ENCODE measurements at places on chromosomes 12 and 14.

DNA sequence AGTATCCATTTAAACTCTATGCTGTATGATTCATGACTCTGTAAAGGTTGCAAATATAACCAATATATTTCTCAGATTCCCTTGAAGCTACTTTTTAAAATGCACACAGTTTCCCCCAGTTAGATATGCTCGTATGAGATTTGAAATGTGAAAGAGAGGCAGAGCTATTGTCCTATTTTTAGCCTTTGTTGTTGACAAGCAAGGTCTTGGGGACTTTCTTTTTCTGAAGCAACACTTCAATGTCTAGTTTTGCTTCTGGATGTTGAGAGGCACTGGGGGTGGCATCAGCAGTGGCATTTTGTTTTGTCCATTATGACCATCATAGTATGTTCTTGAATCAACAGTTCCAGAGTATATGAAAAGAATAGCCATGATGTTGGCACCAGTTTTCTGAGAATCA lies 63.4 kb downstream of the ASCL1 start:
- no peak for DNase-seq

DNA sequence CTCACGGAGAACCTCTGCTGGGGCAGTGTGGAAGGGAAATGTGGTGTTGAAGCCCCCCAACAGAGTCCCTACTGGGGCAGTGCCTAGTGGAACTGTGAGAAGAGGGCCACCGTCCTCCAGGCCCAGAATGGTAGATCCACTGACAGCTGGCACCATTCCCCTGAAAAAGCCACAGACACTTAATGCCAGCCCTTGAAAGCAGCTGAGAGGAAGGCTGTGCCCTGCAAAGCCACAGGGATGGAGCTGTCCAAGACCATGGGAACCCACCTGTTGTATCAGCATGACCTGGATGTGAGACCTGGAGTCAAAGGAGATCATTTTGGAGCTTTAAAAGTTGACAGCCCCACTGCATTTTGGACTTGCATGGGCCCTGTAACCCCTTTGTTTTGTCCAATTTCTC lies 363.5 kb upstream of the PRICKLE1 start:
- DNase-seq = no peak

- no peak for DNase-seq
These were observed 323.3 kb upstream of the E2F7 start for GRCh38 chr12:77388445-77389265.

DNA sequence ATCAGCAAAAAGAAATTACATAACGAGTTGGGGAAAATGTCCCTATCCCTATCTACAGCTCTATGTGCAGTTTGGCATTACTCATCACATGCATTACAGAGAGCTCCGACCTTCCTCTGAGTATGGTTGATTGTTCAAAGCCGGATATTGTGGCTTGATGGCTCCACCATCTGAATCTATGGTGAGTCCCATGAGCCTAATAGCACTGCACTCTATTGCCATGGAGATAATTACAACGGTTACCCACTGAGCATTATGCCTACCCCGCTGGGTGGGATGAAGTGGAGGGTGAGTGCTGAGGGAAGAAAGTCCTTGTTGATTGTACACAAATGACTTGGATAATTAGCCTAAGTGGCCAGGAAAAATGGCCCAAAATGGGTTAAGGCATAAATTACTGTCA lies 800.5 kb downstream of the NRXN3 start:
- no peak for DNase-seq

DNA sequence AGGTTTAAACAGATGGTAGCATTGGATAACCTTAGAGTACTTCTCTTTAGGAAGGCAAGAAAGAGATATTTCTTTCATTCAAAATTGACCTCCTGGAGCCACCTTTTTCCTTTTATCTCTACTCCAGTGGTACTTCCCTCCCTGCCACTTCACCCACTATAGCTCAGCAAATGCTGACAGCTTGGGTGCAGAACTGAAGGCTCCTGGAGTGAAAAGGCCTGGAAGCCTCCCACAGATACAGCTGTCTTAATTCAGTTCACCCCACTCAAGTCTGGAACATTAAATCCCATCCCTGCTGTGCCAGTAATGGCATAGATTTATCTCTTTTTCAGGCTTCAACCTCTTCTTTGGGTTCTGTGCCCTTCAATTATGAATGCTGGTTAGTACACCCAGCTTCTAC lies 140.3 kb downstream of the NEDD1 start:
- no peak for DNase-seq

- no peak for DNase-seq
These were observed 93.5 kb upstream of the MED13L start for GRCh38 chr12:116370886-116371580.

DNA sequence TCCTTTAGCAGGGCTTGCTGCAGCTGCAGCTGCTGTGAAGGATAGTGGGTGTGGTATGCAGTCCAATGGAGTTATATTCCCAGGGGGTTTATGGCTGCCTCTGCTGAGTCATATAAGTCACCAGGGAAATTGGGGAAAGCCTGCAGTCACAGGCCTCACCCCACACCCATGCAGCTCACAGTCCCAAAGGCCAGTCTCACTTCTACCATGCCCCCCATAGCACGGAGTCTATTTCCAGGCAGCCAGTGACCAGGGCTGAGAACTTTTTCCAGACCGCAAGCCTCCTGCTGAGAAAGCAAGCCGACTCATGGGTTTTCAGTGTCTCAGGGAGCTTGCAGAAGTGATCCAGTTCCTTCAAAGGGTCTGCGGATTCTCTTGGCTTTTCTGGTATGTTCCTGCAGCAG lies 322.4 kb upstream of the CLEC14A start:
- no peak for DNase-seq

DNA sequence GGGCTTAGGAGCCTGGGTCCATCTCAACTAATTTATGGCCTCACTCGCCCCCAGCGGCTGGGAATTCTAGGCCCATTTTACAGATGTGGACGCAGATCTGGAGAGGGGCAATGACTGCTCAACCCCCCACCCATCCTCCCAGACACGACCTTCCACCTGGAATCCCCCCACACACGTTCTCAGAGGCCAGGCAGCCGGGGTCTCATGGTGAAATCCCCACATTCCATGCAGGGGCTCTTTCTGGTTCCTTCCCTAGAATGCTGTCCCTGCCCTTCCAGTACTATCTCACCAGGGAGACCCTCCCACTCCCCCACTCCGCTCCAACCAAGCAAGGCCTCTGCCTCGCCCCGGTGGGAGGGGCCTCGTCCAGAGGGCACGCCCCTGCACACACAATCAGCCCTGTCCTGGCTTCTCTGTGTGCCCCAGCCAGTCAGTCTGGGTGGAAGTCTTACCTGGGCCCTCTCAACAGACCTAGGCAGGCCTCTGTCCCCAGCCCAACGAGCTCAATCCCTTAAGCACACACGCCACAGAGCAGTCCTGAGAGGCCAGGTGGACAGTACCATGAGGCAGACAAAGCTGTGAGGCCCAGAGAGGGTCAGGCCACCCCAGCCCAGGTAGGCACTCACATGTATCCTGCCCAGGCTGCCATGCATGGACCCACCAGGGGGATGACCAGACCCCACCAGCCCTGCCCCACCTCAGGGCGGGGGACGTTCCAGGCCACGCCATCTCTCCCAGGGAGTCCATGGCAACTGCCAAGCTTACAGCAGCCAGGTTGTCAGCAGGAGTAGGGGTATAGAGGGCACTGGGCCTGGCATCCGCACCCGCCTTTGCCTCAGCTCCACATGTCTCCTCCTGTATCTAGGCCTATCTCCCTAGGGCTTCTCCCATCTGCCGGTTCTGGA lies 1.3 kb upstream of the ANKRD9 start:
- no peak for DNase-seq

- DNase-seq = no peak
These were observed 136.5 kb downstream of the FBXL14 start for GRCh38 chr12:1457901-1458300.

DNA sequence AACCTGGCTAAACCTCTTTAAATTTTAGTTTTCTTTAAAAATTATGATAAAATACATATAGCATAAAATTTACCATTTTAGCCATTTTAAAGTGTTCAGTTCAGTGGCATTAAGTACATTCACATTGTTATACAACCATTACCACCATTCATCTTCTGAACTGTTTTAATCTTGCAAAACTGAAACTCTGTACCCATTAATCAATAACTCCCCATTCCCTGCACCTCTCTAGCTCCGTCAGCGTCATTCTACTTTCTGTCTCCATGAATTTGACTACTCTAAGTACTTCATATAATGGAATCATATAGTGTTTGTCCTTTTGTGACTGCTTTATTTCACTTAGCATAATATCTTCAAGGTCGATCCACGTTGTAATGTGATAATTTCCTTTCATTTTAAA lies 75.8 kb upstream of the DDHD1 start:
- DNase-seq = no peak

DNA sequence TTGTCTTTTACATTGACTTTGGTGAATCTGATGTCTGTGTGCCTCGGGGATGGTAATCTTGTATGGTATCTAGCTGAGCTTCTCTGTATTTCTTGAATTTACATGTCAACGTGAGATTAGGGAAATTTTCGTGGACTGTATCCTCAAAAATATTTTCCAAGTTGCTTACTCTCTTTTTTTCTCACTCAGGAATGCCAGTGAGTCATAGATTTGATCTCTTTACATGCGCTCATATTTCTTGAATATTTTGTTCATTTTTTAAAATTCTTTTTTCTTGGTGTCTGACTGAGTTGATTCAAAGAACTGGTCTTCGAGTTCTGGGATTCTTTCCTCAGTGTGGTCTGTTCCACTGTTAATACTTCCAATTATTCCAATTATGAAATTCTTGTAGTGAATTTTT lies 207.7 kb downstream of the RAD51B start:
- DNase-seq = no peak

GRCh38 chr12:53947743-53948142 lies 7.0 kb upstream of the HOXC12 start:
- no peak for DNase-seq

DNA sequence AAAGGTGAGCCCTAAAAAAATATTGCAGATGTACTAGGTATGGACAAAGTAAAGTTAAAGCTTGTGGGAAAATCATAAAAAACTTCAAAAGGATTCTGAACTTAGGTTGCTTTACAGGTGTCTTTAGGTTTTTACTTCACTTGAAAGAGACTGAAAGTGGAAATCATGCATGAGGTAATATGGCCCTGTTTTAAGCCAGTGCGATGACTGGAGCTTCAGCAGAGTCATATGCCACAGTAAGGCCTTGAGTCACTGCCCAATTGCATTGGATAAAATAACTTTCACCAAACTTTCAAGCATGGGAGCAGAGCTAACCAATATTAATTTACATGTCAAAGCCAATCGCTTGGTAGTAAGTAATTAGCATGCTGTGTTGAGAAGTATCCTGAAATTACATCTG lies 63.9 kb upstream of the TMEM260 start:
- DNase-seq = no peak

- no peak for DNase-seq
These were observed 116.4 kb downstream of the PRICKLE1 start for GRCh38 chr12:42473130-42473529.

DNA sequence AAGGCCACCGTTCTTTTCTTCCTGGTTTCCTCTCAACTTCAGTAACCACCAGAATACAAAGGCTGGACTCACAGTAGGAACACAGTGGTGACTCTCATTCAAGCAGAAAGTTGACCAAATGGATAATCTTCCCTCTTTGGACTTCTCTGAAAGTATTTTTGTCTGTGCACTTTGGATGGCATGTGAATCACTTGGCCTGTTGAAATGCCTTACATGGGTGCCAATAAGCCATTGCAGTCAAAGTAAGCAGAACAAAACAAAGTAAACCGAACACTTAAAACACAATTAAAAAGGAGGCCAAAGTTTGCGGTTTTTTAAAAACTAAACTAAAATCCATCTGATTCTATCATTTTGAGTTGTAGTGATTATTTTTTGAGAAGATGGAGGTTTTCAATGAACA lies 370.1 kb upstream of the DDHD1 start:
- no peak for DNase-seq

DNA sequence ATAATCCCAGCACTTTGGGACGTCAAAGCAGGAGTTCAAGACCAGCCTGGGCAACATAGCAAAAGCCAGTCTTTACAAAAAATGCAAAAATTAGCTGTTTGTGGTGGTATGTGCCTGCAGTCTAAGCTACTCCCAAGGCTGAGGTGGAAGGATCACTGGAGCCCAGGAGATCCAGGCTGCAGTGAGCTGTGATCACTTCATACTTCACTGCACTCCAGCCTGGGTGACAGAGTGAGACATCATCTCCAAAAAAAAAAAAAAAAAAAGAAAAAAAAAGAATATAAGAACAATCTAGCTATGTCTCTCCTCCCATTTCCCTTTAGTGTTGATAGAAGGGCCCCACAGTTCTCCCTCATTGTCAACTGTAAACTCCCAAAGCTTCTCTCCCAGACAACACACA lies 3.5 kb upstream of the BCAT1 start:
- no peak for DNase-seq

- peak; percentile 61 for DNase-seq
These were observed 672 bp upstream of the SCFD1 start for GRCh38 chr14:30621354-30621939.

DNA sequence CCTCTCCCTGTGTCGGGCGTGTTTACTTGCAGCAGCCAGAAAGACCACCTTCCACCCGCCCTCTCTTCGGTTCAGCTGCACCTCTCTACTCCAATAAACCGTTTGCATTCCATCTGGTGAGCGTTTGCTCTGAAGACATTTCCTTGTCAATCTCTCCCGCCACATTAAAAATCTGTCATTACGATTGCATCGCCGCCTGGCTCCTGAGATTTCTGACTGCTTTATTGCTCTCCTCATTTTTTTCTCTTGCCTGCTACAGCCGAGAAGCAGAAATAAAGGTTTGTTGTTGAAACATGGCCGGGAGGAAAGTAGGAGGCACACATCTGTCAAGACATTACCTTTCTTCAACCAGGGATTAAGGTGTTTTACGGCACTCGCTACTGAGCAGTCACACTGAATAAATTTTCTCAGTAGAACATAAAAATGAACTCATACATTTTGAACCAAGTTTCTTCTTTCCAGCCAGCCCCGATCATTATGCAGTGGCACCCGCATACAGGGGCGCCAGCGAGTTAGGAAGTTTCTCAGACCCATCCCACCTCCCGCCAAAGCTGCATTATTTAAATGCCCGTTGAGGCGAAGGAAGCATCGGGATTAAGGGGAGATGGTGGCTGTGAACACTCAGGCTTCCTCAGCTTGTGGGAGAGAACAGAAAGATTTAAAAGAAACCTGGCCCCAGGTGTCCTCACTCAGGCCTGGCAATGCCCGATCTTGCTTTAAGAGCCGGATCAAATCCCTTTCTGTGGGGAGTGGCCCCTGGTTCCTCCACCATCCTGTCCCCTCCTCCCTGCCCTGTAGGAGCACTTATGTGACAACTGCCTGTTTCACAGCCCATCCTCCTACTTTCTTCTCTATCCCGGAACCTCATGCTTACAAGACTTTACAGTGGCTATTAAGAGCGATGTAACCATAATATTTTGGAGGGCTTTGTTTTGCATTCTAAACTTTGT lies 1108.9 kb downstream of the BCL11B start:
- no peak for DNase-seq

DNA sequence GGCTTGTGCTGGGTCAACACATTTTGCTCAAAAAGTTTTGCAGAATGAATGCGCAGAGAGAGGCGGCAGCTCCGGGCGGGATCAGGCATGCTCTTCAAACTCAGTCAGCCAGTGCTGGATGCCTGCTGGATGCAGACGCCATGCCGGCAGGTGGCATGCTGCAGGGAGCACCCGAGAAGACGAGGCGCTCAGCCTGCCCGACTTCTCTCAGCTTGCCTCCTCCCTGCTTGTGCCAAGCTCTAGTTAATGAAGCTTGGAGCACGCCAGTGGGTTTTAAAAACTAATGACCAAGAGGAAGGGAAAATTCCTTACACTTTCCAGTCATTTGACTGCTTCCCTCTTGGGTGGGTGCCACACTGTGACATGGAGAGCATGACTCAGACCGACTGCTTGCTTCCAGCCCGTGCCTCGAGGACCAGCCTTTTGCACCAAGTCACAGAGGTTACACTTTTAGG lies 39.8 kb downstream of the SLC24A4 start:
- DNase-seq = no peak

GRCh38 chr14:53954551-53955228 lies 1.9 kb downstream of the BMP4 start:
- DNase-seq = no peak

GRCh38 chr12:52710730-52711129 lies 7.4 kb upstream of the KRT77 start:
- DNase-seq = no peak

All from CD14-positive monocyte (primary cell).